ENCODE measurements at places on chromosomes 6 and 20.

GRCh38 chr6:159941286-159942113, 27.4 kb upstream of the IGF2R start:
- DNase-seq, result no peak

DNA sequence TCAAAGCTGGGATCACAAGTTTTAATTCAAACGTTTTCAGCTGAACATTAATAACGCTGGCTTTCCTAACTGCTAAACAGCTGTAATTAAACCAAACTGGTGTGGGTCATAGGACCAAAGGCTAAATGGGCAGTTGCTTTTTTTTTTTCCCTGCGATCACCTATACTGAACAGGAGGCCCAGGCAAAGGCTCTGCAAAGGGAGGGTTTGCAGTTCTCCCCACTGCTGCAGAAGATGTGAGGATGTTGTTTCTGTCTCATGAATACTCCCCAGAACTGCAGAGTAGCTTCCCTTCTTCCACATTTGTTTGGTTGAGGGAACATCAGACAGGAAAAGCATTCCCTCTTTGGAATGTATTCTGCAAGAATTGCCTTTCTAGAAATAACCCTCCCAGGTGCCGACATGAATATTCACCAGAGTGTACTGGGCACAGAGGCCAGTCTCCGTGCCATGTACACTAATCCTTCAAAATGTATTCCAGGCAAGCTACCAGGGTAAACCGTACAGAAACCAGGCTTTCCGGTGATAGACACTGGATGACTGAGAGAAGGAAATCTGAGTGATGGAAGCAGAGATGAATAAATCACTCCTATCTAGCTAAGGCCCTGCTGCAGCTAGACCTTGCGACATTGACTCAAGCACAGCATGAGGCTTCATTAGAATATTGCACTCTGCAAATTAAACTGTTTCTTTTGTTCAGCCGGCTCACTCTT, 370.1 kb downstream of the BTBD9 start:
- DNase-seq, result no peak

DNA sequence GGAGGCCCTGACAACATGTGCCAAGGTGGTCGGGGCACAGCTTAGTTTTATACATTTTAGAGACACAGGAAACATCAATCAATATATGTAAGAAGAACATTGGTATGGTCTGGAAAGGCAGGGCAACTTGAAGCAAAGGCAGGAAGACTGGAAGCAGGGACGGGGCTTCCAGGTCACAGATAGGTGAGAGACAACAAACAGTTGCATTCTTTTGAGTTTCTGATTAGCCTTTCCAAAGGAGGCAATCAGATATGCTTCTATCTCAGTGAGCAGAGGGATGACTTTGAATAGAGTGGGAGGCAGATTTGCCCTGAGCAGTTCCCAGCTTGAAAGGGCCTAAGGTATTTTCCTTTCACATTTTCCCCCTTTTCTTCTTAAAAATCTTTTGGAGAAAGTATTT, 311.0 kb upstream of the RGS17 start:
- no peak for DNase-seq

GRCh38 chr20:49037962-49038387, 8.1 kb upstream of the CSE1L start:
- no peak for DNase-seq

- no peak for DNase-seq
Measured at GRCh38 chr6:127402890-127403617, 56.1 kb downstream of the KIAA0408 start.

DNA sequence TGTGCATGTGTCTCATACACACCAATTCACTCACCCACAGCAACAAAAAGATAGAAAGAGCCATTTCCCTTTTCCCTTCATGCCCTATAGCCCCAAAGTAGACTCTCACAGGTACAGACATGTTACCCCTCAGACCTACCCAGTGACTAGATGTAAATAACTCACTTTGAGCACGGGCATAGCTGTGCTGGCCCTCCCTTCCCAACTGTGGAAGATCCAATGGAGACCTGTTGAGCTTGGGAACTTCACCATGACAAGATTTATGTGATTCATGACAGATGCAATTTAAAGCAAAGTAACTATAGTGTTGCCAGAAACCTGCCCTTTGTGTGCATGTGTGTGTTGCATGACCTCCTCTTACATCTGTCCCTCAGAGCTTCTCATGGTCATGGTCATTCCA, 175.4 kb downstream of the UBE3D start:
- DNase-seq, result no peak

GRCh38 chr6:5213836-5214235, 46.9 kb downstream of the LYRM4 start:
- no peak for DNase-seq

DNA sequence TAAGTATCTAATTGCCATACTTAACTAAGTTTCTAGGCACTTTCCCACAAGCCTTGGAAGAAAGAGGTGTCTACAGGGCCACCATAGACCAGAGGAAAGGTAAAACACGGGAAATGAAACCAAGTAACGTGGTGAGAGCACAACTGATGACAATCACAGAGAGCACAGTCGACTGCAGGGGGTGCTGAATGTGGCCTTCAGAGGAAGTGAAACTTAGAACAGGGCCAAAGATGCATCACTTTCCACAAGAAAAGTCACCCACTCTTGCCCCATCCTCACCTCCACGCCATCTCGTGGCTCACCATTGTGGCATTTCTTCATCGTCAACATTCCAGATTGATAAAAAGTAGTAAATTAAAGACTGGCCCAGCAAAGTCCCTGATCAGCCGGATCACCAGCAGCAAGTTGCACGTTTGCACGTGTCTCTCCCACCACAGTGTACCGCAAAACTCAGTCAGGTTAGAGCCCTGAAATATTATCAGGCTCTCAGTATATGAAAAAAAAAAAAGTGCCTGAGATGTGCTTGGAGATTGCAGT, 31.4 kb downstream of the HIVEP2 start:
- peak; percentile 73 for DNase-seq

GRCh38 chr6:138491017-138491416, 8.3 kb downstream of the NHSL1 start:
- no peak for DNase-seq

- no peak for DNase-seq
Measured at GRCh38 chr6:10425975-10426780, 11.3 kb upstream of the TFAP2A start.
